COR-L47 (cell line): ENCODE measurements at places on chromosomes 1 and 21.
A peak's percentile ranks its signal among the peaks of the same experiment; 100 is the strongest.

GRCh38 chr21:38297194-38297631 lies 40.4 kb downstream of the KCNJ15 start:
- no peak for DNase-seq

DNA sequence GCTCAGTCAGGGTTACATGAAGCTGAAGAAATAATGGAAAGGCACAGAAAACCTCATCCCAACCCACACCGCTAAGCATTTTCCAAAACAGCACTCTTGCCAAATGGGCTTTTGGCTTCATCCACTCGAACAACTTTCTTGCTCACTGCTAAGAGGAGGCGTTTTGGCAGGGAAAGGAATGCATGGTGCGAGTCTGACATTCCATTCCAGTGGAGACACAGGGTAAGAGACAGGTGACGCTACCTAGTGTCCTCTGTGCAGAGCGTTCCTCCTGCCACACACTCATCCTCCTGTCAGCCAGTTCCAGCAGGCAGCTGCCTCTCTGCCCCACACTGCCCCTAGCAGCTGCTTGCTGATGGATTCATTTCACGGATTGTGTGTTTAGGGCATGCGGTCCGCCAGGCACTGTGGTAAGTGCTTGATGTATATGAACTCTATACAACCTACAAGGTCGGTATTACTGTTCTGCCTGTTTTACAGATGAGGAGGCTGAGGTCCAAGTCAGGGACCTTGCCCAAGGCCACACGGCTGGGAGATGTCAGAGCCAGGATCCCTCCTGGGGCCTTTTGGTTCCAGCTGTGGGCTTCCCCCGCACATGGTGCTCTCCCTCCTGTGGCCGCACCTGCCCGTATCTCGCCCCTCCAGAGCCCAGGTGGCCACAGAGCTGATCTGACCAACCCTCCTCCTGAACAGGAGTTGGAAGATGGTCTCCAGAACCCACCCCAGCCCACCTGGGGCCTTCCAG lies 25.7 kb upstream of the BACE2 start:
- DNase-seq = no peak

DNA sequence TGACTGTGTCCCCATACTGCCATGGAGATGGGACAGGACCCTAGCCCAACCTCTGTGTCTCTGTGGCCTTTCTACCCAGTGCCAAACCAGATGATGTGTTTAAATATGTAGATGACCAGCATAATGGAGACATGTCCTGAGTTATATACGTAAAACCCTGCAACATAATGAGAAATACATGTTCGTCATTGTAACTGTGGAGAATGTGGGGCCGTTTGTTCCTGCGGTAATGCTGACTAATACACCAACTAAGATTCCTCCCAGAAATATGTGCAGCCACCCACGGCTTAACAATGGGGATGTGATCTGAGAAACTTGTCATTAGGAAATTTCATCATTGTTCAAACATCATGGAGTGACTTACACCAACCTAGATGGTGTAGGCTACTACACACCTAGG lies 71.7 kb upstream of the SIM2 start:
- DNase-seq = no peak

- DNase-seq = no peak
These were observed 6.8 kb upstream of the ITLN2 start for GRCh38 chr1:160961419-160961818.

DNA sequence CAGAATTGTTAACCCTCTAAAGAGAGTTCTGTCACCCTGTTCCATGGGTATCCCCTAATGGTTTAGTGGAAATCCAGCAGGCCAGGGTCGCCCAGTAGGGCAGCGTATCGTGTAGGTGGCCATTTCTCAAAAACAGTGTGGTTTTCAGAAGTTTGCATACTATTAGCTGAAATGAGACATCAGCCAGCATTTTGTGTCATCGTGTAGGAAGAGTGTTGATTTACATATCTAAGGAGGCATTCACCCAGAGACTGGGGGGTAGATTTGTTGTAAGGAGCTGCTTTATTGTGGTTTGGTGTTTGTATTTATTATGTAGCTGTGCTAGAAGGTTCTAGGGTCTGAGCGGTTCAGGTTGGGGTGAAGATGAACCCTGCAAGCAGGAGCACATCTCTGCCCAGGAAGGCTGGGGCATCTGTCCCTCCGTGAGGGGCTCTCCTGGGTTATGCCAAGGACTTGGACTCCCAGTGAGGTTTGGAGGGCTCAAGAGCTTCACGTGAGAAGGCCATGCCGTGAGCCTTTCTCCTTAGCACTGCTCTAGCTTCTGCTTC lies 174.4 kb downstream of the PGBD5 start:
- no peak for DNase-seq

DNA sequence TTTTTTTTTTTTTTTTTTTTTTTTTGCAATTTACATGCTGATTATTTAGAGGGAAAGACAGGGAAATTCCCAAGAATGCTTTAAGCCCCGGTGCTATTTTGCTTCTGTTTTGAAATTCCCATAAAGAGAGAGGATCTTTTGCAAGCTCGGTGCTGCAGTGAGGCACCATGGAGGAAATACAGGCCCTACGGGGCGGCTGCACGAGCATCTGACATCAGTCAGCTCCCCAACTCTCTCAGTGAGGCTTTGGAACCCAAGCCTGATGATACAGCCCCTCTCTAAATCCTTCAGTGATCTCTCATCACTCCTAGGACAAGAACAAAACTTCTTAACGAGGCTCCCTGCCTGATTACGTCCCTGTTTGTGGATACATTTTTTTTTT lies 791 bp upstream of the CHI3L1 start:
- no peak for DNase-seq

DNA sequence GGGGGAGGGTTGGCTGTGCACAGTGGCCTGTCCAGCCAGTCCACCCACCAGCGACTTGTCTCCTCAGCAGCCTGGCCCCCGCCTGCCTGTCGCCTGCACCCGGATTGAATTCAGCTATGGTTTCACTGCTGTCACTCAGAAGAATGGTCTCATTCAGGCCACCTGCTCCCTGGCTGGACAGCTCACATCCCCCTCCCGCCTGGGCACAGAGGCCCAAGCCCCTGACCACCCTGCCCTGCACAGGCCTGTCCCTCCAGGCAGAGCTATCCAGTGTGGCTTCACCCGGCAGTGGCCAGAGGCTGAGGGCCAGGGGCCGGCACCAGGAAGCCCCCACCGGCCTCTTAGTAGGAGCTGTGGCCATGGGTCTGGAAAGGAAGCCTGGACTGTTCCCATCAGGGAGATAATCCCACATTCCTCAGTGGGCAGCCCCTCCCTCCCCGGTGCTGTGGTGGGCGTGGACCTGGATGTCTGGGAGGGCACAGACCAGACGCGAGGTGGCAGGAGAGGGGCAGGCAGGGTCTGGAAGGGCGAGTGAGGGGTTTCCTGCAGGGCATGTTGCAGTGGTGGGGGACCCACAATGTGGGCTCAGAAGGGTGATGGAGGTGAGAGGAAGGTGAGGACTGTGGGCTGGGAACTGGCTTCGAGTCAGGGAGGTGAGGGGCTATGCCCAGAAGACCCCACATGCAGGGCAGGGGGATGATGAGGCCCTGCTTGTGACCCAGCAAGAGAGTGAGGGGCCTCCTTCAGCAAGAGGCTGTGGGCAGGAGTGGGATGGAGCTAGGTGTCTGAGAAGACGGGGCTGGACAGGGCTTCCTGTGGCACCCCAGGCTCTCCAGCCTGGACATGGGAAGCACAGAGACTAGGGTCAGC lies 30.4 kb downstream of the WNT9A start:
- DNase-seq = no peak

- DNase-seq = no peak
These were observed 131.7 kb downstream of the TMEM53 start for GRCh38 chr1:44542420-44543063.

GRCh38 chr1:64072089-64072793 lies 131.2 kb upstream of the UBE2U start:
- peak; percentile 32 for DNase-seq

DNA sequence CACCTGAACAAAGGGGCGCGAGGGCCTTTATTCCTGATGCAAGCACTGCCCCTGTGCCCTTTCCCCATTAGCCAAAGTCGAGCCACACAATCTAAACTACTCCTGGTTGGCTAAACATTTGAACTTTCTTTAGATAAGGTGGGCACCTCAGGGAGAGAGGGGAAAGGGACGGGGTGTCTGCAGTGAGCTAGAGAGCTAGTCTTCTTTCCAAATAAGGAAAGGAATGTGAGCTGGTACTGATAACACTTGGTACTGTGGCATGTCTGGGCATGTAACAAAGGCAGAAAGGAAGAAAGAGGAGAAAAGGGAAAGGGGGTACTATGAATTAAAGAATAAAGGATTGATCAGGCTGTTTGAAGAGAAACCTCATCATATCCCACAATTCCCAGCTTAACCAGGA lies 62.8 kb downstream of the OVGP1 start:
- DNase-seq = no peak

DNA sequence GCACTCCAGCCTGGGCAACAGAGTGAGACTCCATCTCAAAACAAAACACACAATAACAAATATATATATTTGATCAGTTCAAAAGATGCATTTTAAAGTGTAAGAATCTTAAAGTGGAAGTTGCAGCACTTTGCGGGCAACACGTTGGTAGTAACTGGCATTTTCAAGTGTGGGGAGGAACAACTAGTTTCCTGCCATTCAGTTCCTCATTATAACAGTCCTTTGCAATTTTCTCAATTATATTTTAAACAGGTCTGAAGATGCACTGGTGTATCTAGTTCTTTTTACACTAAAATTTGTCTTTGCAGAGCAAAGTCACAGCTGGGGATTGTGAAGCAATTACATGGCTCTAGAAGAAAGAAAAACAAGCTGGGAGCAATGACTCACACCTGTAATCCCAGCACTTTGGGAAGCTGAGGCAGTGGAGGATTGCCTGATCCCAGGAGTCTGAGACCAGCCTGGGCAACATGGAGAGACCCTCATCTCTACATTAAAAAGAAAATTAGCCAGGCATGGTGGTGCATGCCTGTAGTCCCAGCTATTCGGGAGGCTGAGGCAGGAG lies 25.3 kb downstream of the RRAGC start:
- no peak for DNase-seq
